ENCODE measurements at places on chromosomes 4 and X. TPM values are rescaled to one million over a fixed set of nuclear protein-coding genes. Genes with fewer than 3 reads are reported as not detected.

MAGEC2 gene
- 0.14 TPM for total RNA-seq

MAOB gene
- total RNA-seq, result 0.28 TPM

PCDH7 gene
- total RNA-seq, result 52.8 TPM

FAM200B gene
- total RNA-seq, result 21.0 TPM

FOXP3 gene
- total RNA-seq, result not detected

FNIP2 gene
- 14.9 TPM for total RNA-seq

TRPC5OS gene
- total RNA-seq, result not detected

HSFX2 gene
- 0.14 TPM for total RNA-seq

SRP72 gene
- 66.0 TPM for total RNA-seq

RADX gene
- total RNA-seq, result 1.00 TPM

P2RY10 gene
- total RNA-seq, result not detected

BMPR1B gene
- total RNA-seq, result 0.14 TPM

HMGN5 gene
- total RNA-seq, result 1.00 TPM

CENPVL2 gene
- not detected for total RNA-seq

TRIM75 gene
- total RNA-seq, result not detected

NAP1L3 gene
- total RNA-seq, result 2.9 TPM

SMR3B gene
- total RNA-seq, result not detected

ANKRD50 gene
- 42.8 TPM for total RNA-seq

ZRSR2 gene
- total RNA-seq, result 5.0 TPM

GJB1 gene
- not detected for total RNA-seq

NLGN3 gene
- 0.18 TPM for total RNA-seq

NKX6-1 gene
- total RNA-seq, result not detected

KLHL2 gene
- total RNA-seq, result 18.4 TPM

EDNRA gene
- 8.0 TPM for total RNA-seq

GBA3 gene
- total RNA-seq, result not detected

PNMA6F gene
- not detected for total RNA-seq

TNMD gene
- total RNA-seq, result not detected

GRPEL1 gene
- total RNA-seq, result 29.4 TPM

PNPLA4 gene
- total RNA-seq, result 18.5 TPM

PLXNA3 gene
- total RNA-seq, result 6.7 TPM

RBMXL3 gene
- total RNA-seq, result not detected

BGN gene
- total RNA-seq, result 9.0 TPM

CLCN4 gene
- 2.5 TPM for total RNA-seq

THAP9 gene
- 4.7 TPM for total RNA-seq

SETD7 gene
- 76.9 TPM for total RNA-seq

ZCCHC18 gene
- total RNA-seq, result 0.57 TPM

OPRPN gene
- not detected for total RNA-seq

HSFX3 gene
- not detected for total RNA-seq

TRIM61 gene
- total RNA-seq, result 2.1 TPM

STARD8 gene
- total RNA-seq, result 1.3 TPM

GLRB gene
- total RNA-seq, result 10.2 TPM

MAGEA9 gene
- not detected for total RNA-seq
